ENCODE measurements at places on chromosomes 5 and 9.

DNA sequence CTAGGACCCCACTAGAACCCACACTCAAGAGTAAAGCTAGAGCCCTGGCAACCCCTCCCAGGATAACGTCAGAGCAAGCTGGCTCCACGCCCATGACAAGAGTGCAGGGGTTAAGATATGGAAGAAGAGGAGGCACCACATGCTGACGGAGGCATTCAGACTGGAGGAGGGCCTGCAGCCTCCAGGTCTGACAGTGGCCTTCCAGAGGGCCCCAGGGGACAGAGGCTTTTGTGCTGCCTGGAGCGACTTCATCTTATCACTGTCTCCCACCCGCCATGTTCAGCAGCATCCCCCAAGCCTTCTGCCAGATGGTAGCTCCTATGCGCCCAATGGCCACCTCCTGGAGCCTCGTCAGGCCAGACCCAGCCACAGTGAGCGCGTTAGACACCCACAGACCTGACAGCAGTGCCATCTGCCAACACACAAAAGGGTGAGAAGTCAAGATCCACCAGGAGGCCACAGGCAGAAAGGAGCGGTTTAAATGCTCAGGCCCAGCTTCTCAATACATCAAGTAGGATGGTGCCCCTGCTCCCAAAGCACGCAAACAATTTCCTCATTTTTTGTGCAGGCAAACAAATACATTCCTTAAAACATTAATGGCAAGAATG, 65.8 kb downstream of the C5orf15 start:
- no peak for DNase-seq

GRCh38 chr5:161660806-161661205, 24.7 kb upstream of the GABRA6 start:
- DNase-seq, result no peak

DNA sequence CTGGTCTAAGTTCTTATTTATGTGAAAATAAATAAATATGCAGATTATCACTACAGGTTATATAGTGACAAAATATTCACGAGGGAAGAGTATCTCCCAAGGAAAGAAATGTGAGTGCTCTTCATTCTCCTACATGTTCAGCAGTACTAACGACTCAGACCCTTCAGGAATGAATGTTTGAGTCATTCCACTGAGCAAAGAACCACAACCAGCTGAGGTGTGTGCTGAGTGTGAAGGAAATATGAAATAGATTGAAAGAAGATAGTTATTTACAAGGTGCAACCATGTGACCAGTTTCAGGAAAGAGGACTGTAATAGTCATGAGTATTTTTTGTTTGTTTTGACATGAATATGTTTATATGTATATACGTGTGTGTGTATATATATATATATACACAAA, 228.7 kb downstream of the TUSC1 start:
- no peak for DNase-seq

DNA sequence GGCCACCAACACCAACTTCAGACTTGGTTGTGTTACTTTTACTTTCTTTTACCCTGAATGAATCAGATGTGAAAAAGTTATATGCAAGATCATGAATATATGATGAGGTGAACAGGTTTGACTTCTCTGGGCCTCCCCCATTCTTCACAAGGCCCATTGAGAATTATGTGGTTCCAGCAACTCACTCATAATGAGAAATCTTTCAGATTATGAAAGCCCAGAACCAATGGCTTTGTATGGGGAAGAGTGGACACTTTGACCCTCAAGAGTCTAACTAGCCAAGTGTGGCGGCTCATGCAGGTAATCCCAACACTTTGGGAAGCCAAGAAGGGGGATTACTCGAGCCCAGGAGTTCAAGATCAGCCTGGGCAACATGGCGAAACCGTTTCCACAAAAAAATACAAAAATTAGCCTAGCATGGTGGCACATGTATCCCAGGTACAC, 16.1 kb upstream of the LNPEP start:
- no peak for DNase-seq

DNA sequence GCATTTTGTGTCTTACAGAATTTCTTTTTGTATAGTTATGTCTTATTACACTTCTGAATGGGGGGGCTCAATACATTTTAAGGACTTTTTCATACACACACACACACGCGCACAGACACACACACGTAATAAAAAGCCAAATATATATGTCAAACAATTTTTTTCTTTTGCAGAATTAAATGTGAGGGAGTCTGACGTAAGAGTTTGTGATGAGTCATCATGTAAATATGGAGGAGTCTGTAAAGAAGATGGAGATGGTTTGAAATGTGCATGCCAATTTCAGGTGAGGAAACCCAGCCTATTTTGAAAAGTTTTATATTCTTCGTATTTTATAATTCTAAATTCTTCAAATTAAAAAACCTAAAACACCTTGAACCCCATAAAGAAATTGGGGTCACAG, 25.6 kb downstream of the TMEFF1 start:
- no peak for DNase-seq

GRCh38 chr9:133056533-133056932, 5.2 kb upstream of the CEL start:
- no peak for DNase-seq

GRCh38 chr9:80049096-80049782, 477.5 kb downstream of the TLE4 start:
- no peak for DNase-seq

DNA sequence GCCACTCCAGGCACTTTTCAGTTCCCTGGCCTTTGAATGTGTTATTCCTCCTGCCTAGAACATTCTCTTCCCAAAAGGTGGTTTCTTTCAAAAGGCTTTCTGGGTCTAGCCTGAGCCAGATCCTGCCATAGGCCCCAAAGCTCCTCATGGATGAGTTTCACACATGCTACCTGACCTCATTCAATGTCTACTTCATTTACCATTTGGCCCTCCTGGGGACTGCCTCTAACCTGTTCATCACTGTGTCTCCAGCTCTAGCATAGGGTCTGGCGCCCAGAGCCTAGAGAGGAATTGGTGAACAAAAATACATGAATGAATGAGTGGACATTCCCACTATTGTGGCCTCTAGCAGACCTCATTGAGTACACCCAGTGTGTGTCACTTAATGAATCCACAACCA, 5.4 kb upstream of the P4HA2 start:
- no peak for DNase-seq

GRCh38 chr9:35829084-35829763, at the start of gene TMEM8B:
TMEM8B (plus strand) TSS chr9:35829228; CDS start chr9:35829448, 220 bp downstream.
- peak; percentile 94 for DNase-seq

DNA sequence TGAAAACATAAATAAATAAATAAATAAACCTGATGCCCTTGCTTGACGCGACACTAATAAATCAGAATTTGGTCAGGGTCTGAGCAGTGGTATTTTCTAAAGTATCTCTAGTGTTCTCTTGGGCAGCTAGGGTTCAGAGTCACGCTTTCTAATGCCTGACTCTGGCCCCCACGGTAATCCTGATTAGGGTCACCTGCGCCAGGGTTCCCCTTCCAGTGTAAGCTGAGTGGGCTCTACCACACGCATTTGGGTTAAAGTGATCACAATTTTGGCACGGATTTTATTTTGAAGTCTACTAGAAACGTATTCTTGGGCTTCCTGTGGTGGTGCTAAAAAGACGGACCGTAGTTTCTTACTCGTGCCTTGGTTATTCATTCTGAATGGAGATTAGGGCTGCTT, 651 bp downstream of the TTC1 start:
- no peak for DNase-seq

Data from activated T-cell treated with anti-CD3 and anti-CD28 coated beads, Interleukin-2, amount 50 U/mL, for 24 hours (primary cell).